ENCODE measurements at places on chromosomes 7 and 10.

DNA sequence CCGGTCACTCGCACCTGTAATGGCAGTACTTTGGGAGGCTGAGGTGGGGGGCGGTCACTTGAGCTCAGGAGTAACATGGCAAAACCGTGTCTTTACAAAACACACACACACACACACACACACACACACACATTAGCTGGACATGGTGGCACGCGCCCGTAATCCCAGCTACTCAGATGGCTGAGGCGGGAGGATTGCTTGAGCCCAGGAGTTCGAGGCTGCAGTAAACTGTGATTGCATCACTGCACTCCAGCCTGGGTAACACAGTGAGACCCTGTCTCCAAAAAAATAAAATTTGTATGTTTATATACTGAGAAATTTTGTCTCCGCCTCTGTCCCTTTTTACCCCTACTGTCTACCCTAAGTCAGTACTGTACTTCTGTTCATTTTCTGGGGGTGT lies 86.6 kb downstream of the CUX1 start:
- DNase-seq = no peak

- DNase-seq = no peak
Observed at GRCh38 chr10:456486-456885, 233.0 kb downstream of the DIP2C start.

- DNase-seq = no peak
Observed at GRCh38 chr10:133015816-133016462, 71.8 kb upstream of the ADGRA1 start.

DNA sequence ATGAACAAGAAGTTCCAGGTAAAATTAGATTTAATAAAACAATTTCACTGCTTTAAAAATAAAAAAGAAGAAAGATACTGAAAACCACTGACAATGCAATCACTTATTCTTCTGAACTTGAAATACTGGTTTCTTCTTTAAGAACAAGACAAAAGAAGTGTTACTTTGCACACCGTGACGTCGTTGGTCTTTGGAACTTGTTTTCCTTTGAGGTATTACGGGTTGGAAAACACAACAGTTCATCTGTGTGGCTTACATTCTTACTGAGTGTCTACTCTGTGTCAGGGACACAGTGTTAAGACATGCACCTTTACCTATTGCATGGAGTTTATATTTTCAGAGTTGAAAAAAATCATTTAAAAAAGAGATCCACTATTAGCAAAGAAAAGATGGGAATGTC lies 41.3 kb upstream of the UCN3 start:
- DNase-seq = no peak

DNA sequence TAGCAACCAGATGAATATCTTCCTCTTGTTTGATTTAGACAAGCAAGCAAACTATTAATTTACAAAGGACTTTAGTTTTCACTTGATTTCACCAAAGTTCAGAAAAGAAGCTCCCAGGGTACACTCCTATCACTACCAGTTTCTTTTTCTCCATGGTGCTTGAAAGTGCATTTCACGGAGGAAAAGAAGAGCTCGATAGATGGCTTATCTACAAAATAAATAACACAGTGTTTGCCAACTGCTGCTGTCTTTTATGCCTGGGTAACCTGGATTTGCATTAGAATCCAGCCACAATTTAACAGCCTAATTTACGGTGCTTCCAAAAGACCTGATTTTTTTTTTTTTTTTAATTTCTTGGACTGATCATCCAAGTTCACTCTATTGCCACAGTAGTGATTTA lies 275.7 kb downstream of the GPR37 start:
- DNase-seq = no peak

DNA sequence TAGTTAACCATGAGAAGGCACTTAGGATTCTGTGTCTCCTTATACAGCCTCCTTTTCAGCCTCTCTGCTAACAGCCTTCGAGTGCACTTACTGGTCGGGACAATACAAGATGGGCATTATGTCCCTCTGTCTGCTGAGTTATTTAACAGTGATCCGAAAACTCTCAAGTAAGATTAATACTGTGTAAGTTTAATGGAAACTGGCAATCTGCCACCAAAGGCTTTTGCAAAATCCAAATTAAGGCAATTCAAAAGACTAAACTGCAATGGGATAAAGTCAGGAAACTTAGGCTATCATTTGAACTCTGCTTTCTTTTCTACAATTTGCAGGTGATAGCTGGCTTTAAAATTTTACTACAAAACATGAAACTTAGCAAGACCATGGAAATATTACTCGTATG lies 477.8 kb downstream of the TFEC start:
- no peak for DNase-seq

DNA sequence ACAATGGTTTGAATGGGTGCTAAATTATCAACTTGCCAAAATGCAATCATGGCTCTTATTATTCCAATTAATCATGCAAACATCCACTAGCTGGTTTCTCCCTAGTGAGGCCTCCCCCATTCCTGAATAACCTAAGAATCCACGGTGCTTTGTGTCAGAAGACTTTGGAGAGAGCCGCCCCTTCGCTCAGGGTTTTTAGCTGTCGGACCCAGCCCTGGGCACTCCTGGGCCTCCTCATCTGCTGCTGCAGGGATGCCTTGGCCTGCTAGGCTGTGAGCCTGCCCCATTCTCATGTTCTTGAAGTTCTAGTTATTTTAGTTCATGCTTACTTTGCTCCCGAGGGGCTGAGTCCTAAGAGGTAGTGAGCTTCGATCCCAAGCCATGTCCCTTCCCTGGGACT lies 34.1 kb upstream of the SFRP5 start:
- DNase-seq = no peak

DNA sequence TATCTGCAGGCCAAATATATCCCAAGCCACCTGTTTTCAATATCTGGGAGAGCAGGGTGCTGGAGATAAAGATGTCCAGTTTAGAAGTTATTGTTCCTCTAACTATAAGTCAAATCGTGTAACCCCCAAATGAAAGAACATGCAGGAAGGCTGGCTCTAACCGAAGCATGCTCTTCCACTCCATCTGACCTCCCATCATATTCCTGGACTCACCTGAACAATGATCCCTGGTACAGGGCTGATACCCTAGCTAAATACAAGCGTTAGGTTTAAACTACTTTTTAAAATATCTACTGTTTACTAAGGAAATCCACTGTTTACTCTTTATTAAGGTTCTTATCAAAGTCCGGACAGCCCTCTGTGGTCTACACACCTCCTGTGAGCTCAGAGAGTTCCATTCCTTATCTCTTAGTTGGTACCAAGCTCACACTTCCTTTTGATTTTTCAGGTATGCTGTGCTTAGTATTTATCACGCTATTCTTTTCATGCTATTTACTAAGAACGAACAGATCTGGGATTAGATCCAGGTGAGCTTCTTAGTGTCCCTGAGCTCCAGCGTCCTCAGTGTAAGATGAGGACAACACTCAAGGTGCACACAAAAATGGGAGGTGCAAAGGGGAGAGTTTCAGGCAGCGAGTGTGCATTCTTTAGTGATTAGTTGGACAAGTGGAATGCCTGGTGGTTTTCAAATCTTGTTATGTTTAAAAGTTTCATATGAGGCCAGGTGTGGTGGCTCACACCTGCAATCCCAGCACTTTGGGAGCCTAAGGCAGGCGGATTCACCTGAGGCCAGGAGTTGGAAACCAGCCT lies 23.6 kb upstream of the COBL start:
- DNase-seq = no peak

DNA sequence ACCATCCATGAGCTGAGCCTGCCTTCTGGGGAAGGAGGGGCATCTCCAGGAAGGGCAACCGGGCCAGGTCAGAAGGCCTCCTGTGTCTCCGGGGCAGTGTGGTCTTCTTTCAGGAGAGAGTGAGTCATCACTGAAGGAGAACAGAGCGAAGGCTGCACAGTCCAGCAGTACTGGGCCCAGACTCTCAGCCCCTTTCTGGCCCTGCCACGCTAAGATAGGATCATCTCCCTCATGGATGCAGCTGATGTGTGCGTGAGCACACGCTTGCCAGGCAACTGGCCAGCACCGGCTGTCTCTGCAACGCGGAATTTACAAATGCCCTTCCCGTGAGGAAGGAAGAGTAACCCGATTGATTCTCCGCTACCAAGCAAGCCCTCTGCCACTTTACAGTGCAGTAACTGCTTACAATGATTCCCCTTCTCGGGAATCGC lies 328.2 kb downstream of the TNS3 start:
- no peak for DNase-seq

GRCh38 chr7:130473876-130474275 lies 18.0 kb upstream of the MEST start:
- DNase-seq = no peak

GRCh38 chr10:94129393-94130130 lies 135.8 kb downstream of the PLCE1 start:
- no peak for DNase-seq

GRCh38 chr10:4306871-4307270 lies 519.1 kb upstream of the AKR1E2 start:
- no peak for DNase-seq

- no peak for DNase-seq
Observed at GRCh38 chr10:130967784-130968183, 343.7 kb downstream of the TCERG1L start.

DNA sequence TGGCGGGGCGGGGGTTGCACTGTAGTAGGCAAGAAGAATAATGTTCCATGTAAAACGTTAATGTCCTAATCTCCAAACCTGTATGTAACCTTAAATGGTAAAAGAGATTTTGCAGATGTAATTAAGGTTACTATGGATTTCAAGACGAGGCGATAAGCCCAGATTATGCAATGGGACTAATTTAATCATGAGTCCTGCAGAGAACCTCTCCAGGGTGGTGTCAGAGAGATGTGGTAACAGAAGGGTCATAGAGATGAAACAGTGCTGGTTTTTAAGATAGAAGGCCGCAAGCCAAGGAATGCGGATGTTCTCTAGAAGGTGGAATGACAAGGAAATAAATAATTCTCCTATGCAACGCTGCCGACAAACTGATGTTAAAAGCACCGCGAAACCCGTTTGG lies 57.1 kb downstream of the UBE3C start:
- no peak for DNase-seq

GRCh38 chr10:88934900-88935672 lies 17.5 kb downstream of the ACTA2 start:
- peak; percentile 83 for DNase-seq

DNA sequence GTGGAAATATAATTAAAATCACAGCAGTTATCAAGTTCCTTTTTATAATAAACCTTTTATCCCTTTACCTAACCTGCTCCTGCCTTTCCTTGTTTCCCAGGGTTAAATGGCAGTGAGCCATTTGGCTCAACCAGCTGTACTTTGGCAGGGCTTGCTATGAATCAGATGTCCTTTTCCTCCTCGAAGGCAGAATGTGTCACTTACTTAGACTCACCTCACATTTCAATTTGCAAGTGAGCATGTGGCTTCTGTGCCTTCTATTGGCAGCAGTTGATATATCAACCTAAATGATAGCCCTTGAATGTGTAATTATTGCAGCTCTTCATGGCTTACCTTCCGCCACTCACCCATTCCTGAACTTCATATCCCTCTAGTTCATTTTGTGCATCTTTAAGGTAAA lies 301.7 kb downstream of the CSTF2T start:
- DNase-seq = peak; percentile 49

DNA sequence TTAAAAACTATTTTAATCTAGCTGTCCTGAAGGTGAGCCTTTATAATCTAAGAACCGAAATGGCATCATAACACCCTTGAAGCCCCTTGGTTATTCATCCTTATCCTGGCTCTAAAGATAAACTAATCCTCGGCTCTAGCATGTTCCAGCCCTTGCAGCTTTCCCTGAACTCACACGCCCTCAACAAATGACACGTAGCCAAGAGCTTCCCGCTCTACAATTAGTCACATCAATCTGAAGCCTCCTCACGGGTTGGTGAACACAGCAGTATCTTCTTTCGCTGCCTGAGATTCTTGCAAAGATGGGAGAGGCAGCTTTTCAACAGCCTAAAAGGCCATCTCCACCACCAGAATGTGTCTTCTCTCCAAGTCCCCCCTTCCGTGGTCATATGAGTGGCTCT lies 4.1 kb downstream of the FRMD4A start:
- DNase-seq = no peak

GRCh38 chr7:34756691-34757090 lies 98.7 kb downstream of the NPSR1 start:
- DNase-seq = no peak

DNA sequence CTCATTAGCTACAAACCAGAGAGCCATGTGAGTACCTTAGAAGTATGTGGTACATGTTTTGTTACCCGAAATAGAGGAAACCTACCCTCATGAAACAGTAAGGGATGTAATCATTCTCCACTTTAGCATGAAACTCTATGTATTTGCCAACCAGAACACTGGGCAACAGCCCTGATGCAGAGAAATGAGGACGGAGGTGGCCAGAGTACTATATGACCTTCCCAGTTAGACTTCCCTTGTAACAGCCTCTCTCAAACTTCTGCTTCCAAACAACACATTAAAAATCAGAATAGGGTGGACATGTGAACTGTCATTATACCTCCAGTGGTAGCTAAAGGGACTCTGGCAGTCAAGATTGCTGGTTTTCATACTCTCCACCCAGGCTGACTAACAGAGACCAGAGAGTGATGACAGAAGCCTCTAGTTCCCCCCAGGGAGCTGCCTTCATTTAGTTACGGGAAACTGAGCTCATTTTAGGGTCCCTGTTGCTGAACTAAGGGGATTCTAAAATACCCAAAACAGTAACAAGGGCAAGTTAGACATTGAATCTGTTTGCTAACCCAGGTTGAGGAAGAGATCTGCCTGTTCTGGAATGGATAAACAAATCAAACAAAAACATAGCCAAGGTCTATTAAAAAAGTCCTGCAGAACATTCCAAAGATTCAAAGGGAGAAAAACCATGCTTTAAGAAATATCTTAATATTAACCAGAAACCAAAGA lies 83.1 kb downstream of the VPS41 start:
- no peak for DNase-seq

DNA sequence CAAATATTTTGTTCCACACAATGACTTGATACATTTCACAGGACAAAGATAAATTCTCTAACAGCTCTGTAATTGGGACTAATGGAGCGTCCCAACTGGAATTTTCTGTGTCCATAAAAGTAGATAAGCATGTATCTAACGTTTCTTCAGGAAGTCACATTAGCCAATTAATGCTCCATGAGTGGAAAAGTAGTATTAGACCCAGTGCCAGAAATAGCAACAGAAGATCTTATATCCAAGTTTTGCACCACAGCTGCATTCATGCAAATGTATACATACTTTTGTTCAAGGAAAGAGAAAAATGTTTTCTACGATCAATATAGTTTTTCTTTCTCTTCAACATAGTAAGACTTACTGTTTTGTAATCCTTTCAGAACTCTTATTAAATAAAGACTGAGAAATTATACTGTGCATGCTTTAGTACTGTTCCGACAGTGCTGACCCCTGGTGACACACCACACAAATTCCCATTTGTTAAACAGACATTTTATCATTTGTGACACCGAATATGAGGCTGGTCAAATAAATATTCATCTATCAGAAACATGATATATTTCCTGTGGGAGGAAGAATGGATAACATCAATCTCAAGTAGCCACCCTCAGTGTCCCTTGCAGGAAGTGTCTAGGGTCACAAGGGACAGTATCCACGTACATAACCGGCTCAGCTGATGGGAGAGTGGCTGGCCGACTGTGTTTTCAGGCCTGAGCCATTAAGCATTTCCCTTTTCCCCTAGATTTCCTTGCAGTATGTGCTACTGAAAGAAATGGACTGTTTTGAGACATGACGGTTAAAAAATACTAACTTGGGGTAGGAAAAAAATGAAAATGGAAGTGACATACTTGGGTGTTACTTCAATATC lies 102.1 kb upstream of the RSU1 start:
- DNase-seq = no peak

GRCh38 chr10:1273372-1274105 lies 217.4 kb downstream of the WDR37 start:
- peak; percentile 33 for DNase-seq
